ENCODE measurements at places on chromosomes 7 and 10.

DNA sequence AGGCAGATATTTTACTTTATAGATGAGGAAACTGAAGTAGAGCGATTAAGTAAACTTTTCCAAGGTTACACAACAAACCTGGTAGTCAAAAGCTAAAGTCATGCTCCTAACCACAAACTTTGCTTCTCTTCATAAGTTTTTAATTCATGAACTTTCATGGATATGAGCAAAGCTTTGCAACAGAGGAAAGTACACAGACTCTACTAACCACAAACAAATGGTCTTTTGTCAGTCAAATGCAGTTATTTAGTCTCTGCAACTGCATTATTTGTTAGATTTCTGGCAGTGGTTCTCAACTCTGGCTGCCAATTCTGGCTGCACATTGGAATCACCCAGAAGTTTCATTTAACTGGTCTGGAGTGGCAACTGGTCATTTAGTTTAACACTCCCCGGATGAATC, 140.6 kb upstream of the TMEM168 start:
- no peak for DNase-seq

- no peak for DNase-seq
Observed at GRCh38 chr7:43469051-43469450, 113.9 kb upstream of the STK17A start.

GRCh38 chr10:32050177-32050576, 6.0 kb downstream of the KIF5B start:
- DNase-seq = no peak

DNA sequence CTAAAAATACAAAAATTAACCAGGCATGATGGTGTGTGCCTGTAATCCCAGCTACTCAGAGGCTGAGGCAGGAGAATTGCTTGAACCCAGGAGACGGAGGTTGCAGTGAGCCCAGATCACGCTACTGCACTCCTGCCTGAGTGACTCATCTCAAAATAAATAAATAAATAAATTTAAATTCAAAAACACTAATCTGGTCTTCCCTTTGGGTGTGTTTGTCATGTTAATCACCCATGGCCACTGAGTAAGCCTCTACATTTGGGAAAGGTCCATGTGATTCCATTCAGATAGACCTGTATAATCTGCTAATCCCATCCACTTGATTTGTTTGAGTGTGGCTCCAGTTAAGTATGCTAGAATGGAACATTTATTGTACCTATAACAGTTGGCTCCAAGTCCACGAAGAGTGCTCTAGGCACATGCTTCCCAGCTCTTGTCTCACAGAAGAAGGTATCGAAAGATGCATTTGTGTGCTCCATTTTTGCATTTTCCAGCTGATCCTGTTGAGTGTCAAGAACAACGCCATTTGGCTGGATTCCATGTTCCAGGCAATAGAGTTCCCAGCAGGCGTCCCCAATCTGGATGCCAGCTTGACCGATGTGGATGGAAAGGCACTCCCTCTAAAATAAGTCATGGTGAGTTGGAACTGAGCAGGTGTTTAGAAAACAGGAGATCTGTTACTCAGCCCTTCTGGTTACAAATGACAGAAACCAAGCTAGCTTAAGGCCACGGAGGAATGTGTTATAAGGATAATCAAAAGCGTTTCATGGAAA, 4.0 kb downstream of the TUBAL3 start:
- no peak for DNase-seq

GRCh38 chr10:121152935-121153334, 301.8 kb downstream of the WDR11 start:
- DNase-seq = no peak

- DNase-seq = no peak
Observed at GRCh38 chr7:78111386-78111785, 312.8 kb downstream of the PHTF2 start.

GRCh38 chr10:103553743-103554487, 60.4 kb downstream of the NEURL1 start:
- no peak for DNase-seq
